Activated CD4-positive, alpha-beta T cell treated with anti-CD3 and anti-CD28 coated beads, Interleukin-2, amount 50 U/mL, for 4 hours (primary cell): ENCODE measurements at places on chromosomes 7 and 10.

- no peak for DNase-seq
Observed at GRCh38 chr10:68082872-68083271, 7.8 kb upstream of the HERC4 start.

DNA sequence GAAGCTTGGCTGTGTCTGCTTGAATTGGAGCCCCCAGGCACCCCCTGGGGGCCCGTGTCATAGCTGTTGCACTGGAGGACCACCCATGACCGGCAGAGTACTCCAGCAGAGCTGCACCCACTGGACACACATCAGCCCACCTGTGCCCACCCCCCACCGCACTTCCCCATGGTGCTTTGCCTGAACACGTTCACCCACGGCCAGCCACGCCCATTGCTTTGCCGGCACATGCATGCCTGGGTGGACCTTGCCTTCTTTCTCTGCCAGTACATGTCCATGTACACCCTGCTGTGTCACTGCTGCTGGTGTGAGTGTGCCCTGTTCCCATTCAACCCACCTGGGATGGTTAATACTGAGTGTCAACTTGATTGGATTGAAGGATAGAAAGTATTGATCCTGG lies 88.7 kb downstream of the SAMD9 start:
- DNase-seq: no peak

GRCh38 chr7:86939197-86939814 lies 120.1 kb downstream of the ELAPOR2 start:
- peak; percentile 18 for DNase-seq

DNA sequence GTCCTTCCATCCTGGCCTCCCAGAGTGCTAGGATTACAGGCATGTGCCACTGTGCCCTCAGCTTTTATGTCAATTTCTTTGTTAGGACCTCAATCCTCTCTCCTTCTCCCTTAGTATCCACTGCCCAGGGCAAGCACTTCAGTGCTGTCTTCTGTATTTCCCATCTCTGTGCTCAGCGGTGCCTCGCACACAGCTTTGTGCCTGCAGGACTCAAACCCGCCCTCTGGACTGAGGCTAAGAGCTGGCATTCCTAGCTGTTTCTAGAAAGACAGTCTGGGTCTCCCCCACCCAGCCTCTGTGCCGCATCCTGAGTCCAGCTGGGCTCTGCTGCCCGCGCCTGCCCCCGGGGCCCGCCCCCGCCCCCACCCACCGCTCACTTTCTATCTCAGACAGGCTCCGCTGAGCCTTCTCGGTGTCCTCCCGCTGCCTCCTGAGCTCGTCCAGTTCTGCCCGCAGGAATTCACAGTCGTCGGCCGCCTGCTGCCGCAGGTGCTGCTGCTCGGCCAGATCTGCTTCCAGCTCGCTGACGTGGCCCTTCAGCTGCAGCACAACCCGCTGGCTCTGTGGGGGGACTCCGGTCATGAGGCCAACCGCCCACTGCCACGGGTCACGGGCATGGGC lies 67.3 kb downstream of the SPDYE5 start:
- no peak for DNase-seq

GRCh38 chr10:6347391-6347951 lies 144.7 kb downstream of the PFKFB3 start:
- DNase-seq: peak; percentile 51

- DNase-seq: no peak
Observed at GRCh38 chr10:59337201-59337652, 25.1 kb downstream of the FAM13C start.

DNA sequence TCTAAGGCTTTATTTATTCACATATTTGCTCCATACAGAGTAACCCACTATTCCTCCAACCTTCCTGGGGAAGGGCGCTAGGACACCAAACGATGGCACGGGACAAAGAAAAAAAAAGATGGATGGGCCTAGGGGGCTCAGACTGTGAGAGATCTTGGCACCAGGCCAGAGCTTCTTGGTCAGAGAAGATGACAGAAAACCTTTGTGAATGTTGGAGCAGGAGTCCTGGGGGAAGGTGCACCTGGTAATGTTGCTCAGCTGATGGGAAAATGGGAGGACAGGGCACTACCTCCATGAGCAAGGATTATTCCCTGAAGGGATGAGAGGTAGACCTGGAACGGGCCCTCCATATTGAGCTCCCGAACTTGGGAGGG lies 1.4 kb upstream of the SH3PXD2A start:
- DNase-seq: no peak

DNA sequence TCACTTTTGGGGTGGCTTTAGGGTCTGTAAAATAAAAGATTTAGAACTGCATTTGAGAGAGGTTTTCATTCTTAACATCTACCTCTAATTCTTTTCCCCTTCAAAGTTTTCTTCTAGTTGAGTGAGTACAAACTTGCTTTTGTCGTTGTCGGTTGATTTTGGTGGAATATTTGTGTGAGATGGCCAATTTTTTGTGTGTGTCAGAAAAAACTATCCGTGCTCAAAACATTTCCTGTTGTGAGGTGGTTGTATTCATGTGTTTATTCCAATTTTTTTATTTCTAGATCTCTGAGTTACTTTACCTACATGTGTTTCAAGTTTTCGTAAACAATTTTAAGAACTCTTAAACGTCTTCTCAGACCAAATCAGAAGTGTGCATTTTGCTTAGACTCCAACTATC lies 1.6 kb downstream of the AHR start:
- no peak for DNase-seq

GRCh38 chr10:5581670-5582566 lies 57.2 kb downstream of the CALML3 start:
- no peak for DNase-seq

GRCh38 chr10:29353305-29353704 lies 64.4 kb downstream of the LYZL1 start:
- DNase-seq: no peak

GRCh38 chr7:120053390-120053961 lies 219.5 kb upstream of the KCND2 start:
- no peak for DNase-seq

GRCh38 chr7:117385363-117386109 lies 41.8 kb downstream of the ASZ1 start:
- DNase-seq: no peak

GRCh38 chr7:146054909-146055308 lies 61.7 kb upstream of the CNTNAP2 start:
- DNase-seq: no peak

DNA sequence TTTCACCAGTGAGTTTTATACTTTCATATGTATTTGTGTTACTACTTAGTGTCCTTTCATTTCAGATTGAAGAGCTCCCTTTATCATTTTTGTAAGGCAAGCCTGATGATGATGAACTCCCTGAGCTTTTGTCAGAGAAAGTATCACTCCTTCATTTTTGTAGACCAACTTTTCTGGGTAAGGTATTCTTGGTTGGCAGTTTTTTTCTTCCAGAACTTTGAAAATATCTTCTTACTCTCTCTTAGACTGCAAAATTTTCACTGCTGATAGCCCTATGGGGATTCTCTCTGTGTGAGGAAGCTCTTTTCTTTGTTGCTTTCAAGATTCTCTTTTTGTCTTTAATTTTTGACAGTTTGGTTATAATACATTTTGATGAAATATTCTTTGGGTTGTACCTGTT lies 35.7 kb downstream of the CCDC7 start:
- DNase-seq: no peak

DNA sequence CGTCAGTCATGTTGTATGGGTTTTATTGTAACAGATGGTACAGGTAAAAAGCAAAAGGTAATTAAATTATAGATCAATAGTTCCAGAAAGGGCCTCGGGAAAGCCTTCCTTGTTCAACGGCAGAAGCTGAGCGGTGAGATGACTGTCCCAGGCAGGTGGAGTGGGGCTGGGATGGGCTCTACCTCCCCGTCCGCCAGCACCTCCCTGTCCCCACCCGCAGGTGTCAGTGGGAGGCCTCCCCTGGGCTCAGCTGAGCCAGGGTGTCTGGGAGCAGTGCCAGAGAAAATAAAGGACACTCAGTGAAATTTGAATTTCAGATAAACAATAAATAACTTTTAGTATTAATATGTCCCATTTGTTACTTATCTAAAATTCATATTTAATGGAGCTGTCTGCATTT lies 58.9 kb downstream of the CLRN3 start:
- no peak for DNase-seq

GRCh38 chr7:105662998-105663397 lies 81.7 kb upstream of the EFCAB10 start:
- no peak for DNase-seq

GRCh38 chr7:132687016-132687415 lies 110.7 kb upstream of the PLXNA4 start:
- no peak for DNase-seq

- DNase-seq: no peak
Observed at GRCh38 chr7:67019562-67020390, 23.1 kb downstream of the TYW1 start.

- no peak for DNase-seq
Observed at GRCh38 chr10:3867454-3868270, 82.7 kb upstream of the KLF6 start.

DNA sequence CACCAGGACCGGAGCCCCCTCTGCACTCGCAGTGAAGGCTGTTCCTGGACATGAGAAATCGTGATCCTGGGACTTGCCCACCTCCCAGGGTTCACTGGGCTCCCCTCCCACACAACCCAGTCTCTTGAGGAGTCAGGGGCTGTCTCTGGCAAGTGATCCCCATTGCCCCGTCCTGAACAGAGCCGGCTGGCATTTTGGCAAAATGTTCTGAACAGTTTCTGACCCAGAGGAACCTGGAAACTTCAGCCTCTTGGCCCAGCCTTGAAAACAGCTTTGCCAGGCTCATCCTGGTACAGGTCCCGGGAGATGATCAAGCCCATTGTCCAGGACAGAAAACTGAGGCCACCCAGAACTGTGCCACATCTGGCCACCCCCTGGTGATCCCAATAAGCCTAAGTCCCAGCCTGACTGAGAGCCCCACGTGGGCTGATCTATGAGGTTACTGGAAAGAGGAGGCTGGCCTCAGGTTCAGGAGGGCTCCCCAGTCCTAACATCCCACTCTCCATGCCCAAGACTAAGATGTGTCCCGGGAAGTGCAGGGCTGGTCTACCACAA lies 115.7 kb downstream of the OAT start:
- no peak for DNase-seq

GRCh38 chr10:62130948-62131347 lies 137.7 kb downstream of the RTKN2 start:
- DNase-seq: no peak

DNA sequence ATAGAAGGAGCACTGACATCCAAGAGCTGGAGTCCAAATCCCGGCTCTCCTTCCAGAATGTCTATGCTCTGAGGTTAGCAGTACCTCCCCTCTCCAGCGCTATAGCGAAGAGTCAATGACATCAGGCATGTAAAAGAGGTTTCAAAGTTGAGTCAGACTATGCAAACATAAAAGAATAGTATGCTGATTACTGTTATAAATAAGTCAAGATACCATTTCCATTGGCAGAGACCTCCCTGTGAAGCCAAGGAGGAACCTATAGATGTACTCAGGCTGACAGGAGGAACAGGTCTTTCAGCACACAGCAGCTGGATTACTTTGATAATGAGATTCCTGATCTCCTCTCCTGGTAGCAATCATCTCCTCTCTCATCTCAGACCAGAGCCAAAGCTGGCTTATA lies 103.9 kb upstream of the EFCAB10 start:
- DNase-seq: no peak

- DNase-seq: no peak
Observed at GRCh38 chr10:126458466-126458865, 70.2 kb upstream of the ADAM12 start.

DNA sequence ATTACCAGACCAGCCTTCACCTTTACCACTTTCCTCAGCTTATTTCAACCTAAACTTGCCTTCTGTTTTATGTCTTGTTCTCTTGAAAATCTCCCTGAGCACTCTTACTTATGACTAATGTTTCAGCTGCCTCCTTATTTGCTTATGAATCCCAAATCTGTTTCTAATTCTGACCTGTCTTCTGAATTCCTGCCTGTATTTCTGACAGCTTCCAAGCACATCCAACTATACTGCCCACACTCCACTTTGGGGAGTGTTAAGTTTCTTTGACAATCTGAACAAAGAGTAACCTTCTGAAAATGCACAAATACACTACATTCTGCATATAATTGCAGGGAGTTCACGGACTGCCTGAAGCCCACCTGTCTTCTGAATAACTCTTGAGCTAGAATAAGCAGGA lies 48.7 kb downstream of the ARMC3 start:
- no peak for DNase-seq

DNA sequence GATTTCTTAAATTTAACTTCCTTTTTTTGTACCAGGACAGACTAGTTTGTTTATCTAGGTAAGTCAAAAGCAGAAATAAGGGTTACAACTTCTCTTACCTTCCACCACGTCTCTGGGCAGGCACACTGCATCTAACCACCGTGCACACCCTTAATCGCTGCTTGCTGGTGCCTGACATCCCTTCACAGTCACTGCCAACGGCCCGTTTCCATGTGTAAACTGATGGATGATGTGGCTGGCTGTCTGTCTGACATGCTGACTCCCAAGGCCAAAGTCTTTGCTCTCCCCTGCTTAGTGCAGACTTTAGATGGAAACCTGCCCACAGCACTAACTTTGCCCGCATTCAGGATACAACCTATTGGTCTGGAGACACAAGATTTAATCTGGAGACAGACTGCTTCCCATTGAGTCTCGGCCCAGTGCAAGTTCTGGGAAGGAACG lies 1.1 kb downstream of the TMEM273 start:
- no peak for DNase-seq

DNA sequence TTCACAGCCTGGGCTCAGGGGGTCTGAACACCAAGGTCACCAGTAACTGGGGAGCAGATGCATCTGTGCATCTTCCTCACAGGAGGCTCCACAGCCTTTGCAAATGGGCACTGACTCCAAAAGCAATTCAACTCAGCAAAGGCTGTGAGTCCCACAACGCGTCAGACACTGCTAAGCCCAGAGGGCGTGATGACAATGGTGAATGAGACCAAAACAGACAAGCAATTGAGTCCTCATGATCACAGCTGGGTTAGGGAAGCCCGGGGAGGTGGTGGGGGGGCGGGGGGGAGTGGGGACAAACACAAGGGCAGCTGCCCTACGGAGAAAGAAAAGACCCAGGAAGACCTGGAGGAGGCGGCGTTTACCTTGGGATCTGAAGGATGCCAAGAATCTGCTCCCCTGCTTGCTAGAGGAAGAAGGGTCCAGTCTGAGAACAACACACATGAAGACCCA lies 61.6 kb upstream of the RNF32 start:
- no peak for DNase-seq

GRCh38 chr10:32150532-32151101 lies 94.4 kb upstream of the KIF5B start:
- no peak for DNase-seq

- no peak for DNase-seq
Observed at GRCh38 chr7:102306916-102307677, 20.4 kb downstream of the SH2B2 start.
